Fibroblast of lung (primary cell): ENCODE measurements at places on chromosomes 3 and 15. TPM values are rescaled to one million over a fixed set of nuclear protein-coding genes. Genes with fewer than 3 reads are reported as not detected.

FAM81A gene
- 0.26 and 0.33 TPM in 2 replicates for total RNA-seq

CHCHD6 gene
- total RNA-seq, result 9.5 and 11.1 TPM in 2 replicates

PRSS50 gene
- not detected in 2 replicates for total RNA-seq

CLDN18 gene
- total RNA-seq, result not detected in 2 replicates

RPSA gene
- total RNA-seq, result 1,607 and 2,136 TPM in 2 replicates

- no peaks in the 10 kb centered on the region for H3K4me1 ChIP-seq
- H3K4me3 ChIP-seq, result no peak overlapping the region
- no peak for DNase-seq
- H3K36me3 ChIP-seq, result no peaks in the 10 kb centered on the region
- no peaks in the 10 kb centered on the region for H3K27me3 ChIP-seq
- no peak overlapping the region for H3K27ac ChIP-seq
Measured at GRCh38 chr3:5754602-5755001, 567.1 kb downstream of the EDEM1 start.

DNA sequence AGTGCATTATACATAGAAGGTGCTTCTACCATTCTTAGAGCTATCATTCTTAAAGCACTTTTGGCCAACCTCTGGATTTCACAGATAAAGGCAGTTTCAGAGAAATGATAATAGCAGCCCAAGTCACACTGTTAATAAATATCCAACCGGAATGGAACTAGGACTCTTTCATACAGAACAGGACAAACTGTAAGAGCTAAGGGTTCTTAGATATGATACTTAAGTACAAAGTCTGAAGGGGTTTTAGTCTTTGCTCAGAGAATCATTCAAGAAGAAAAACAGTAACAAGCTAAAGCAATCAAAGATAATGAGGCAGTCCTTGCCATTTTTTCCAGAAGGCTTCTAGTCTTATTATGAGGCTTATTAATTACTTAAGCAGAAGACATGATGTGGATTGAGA lies 239.0 kb downstream of the ERC2 start:
- H3K4me1 ChIP-seq, result no peaks in the 10 kb centered on the region
- H3K27ac ChIP-seq, result no peak overlapping the region
- no peaks in the 10 kb centered on the region for H3K36me3 ChIP-seq
- H3K4me3 ChIP-seq, result no peak overlapping the region
- no peaks in the 10 kb centered on the region for H3K27me3 ChIP-seq
- no peak for DNase-seq

GRCh38 chr3:122916084-122916483 lies 111.5 kb downstream of the SEMA5B start:
- DNase-seq, result no peak
- H3K36me3 ChIP-seq, result no peaks in the 10 kb centered on the region
- no peak overlapping the region for H3K4me3 ChIP-seq
- peaks cover 15% of the 10 kb centered on the region for H3K27me3 ChIP-seq

DNA sequence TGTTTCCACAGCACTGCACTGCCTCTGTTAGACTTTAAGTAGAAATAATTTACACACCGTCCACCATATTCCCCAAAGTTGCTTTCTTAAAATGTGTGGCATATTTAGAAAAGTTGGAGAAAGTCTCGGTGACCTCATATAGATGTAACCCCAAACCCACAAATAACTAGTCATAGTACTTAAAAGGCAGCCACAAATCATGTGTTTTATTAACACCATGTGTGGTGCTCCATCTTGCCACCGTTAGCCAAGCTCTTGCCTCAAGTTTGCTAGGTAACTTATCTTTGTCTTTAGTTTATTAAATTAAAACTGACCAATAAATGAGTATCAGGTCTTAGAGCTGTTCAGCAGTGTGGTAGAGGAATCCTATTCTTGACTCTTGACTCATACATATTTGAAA lies 257.9 kb downstream of the UBE2E2 start:
- no peaks in the 10 kb centered on the region for H3K27me3 ChIP-seq
- DNase-seq, result no peak
- no peak overlapping the region for H3K27ac ChIP-seq

DNA sequence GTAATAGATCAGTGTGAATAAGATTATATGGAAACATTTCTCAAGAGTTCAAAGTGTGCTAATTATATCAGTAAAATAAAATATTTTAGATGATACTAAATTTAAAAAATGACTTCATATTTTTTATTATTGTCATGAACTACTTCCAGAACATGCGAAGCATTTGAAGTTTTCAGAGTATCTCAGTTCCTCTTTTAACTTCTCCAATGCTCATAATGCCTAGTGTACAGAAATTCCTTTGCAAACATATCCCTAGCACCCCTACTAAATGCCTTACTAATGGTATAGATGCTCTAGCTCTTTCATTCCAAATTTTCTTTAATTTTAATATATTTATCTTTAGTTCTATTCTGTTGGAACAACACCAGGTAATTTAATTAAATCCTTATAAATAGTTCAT lies 580.4 kb downstream of the CADM2 start:
- DNase-seq, result no peak
- H3K36me3 ChIP-seq, result no peaks in the 10 kb centered on the region
- no peak overlapping the region for H3K27ac ChIP-seq
- no peaks in the 10 kb centered on the region for H3K4me1 ChIP-seq
